ENCODE measurements at places on chromosomes 1 and 21.
A peak's percentile ranks its signal among the peaks of the same experiment; 100 is the strongest.

DNA sequence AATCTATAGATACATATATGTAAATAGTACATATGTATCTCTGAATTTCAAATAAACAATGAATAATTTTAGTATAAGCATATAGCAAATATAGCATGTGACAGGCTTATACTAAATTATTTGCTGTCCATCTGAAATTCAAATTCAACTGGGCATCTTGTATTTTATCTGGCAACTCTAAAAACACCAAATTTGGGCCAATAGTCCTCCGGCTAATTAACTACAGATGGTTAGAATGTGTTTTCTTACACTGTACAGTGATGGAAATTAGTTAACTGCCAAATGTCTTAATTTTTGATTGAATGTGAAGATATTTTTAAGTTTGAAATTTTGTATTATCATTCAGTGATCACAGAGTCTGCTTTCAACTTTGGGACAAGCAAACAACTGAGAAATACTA lies 30.7 kb downstream of the KCNJ15 start:
- no peak for DNase-seq

- no peak for DNase-seq
Observed at GRCh38 chr1:87399701-87400100, 71.0 kb downstream of the LMO4 start.

- peak; percentile 93 for DNase-seq
Observed at GRCh38 chr1:51661081-51661518, 44.2 kb downstream of the OSBPL9 start.

GRCh38 chr1:166859597-166859996 lies 16.5 kb downstream of the TADA1 start:
- no peak for DNase-seq

GRCh38 chr1:180916771-180917170 lies 4.1 kb downstream of the KIAA1614 start:
- no peak for DNase-seq

DNA sequence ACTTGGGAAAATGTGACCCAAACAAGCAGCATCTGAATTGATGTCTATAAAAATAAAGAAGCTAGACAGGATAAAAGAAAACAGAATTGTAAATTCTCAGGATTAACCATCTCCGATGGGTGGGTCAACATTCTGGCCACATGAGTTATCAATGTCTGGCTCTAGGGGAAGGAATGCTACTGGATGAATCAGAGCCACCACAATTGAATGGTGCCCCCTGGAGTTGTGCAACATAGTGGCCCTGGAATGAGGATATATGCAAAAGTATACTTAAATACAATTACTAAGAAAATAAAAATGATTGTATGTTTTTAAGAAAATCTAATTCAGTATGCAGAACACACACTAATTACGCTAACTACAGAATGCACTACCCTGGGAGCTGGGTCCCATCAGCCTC lies 185.6 kb downstream of the TGFBR3 start:
- peak; percentile 69 for DNase-seq

DNA sequence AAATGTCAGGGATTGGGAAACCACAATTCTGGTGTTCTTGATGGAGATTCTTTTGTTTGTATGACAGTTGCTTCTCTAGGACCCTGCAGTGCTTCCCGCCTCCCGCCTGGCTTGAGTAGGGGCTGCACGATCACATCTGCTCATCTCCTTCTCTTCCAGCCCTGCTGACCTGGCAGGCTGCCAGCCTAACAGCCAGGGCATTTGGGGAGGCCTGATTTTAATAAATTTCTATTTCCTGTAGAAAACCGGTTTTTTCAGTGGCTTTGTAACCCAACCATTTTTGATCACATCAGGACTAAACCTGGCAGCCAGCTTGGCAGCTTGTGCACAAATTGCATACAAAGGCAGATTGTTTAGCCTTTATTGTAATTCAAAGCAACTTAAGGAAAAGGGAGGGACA lies 78.9 kb downstream of the UBE2U start:
- no peak for DNase-seq

GRCh38 chr1:193520472-193520871 lies 334.1 kb upstream of the B3GALT2 start:
- no peak for DNase-seq

DNA sequence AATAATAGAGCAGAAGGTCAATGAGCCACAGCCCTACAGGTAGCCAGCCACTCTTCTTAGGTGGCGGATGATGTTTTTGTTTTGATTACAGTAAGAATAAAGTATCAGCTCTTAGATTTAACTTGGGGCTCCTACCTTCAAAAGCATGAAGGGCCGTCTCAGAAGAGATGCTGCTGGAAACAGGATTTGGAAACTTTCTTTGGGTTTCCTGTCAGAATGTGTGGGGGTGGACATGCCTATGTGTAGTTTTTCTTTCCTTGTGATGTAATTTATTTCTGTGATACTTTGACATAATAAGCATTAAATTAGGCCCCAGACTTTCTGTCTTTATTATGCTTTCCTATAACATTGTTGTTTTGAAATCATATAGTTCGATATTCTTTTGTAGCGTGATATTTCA lies 1.5 kb downstream of the RAP1A start:
- peak; percentile 60 for DNase-seq

GRCh38 chr21:32772281-32773047 lies 909 bp upstream of the PAXBP1 start:
- peak; percentile 72 for DNase-seq

- DNase-seq: peak; percentile 42
Observed at GRCh38 chr1:2046174-2046917, 3.9 kb upstream of the PRKCZ start.

GRCh38 chr1:7984811-7985210 lies 23.3 kb downstream of the PARK7 start:
- no peak for DNase-seq

GRCh38 chr1:29470788-29471119 lies 234.4 kb downstream of the PTPRU start:
- DNase-seq: no peak

- DNase-seq: peak; percentile 31
Observed at GRCh38 chr1:42311138-42311537, 23.9 kb downstream of the FOXJ3 start.

DNA sequence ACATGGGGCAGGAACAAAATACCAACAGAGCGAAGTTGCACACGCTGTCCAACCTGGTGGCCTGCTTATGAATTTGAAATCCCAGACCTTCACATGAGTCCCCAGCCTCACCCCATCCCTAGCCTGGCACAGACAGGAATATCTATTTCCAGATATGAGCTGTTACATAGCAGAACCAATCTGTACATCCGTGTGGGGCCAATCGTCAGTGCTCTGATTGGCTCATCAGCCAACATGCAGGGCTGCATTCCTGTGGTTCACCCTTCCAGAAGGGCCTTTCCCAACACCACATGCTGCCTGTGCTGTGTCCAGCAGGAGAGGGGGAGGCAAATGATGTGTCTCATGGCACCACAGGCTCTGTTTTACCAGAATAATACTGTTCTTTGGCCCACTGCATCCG lies 31.3 kb downstream of the CCN1 start:
- DNase-seq: peak; percentile 98

GRCh38 chr1:65049941-65050713 lies 83.8 kb upstream of the JAK1 start:
- no peak for DNase-seq

GRCh38 chr1:236400061-236400603 lies 6.0 kb downstream of the EDARADD start:
- no peak for DNase-seq

- peak; percentile 47 for DNase-seq
Observed at GRCh38 chr21:17793246-17794123, 25.7 kb downstream of the C21orf91 start.

GRCh38 chr1:197876894-197877293 lies 25.5 kb upstream of the C1orf53 start:
- no peak for DNase-seq

- DNase-seq: no peak
Observed at GRCh38 chr1:172531412-172532182, 1.4 kb upstream of the SUCO start.

DNA sequence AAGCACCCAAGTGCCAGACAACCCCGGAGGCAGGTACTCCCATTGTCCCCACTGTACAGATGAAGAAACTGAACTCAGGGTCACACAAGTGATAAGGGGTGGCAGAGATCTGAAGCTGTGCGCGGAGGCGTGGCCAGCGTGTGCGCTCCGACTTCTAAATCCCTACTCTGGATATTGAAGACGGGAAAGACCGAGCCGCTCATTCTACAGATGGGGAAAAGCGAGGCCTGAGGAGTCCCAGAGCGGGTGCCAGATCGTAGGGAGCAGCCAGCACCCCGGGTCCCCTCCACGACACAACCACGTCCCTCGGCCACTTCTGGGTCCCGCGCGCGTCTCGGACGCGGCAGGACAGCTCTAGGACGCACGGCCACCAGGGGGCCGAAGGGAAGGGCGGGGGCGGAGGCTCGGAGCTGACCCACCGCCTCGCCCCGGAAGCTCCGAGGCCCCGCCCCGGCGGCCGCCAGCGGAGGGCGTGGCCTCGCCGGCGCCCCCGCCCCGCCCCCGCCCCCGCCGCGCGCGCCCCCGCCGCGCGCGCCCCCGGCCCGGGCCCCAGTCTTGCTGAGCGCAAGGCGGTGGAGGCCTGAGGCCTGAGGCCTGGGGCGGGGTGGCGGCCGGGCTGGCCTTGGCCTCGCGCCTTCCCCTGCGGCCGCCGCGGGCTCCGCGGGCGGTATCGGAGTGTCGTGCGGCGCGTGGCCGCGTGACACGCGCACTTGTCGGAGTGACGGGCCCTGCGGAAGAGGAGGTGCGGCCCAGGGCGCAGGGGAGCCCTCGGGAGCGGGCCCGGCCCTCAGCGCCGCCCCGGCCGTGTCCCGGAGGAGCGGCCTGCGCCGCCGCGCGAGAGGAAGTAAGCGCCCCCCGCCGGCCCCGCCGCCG lies at the start of gene H6PD:
Gene H6PD, plus strand, starts transcription at position 552 of the 873 bp plus-strand sequence. CDS start 10,161 bp downstream, outside the sequence.
- DNase-seq: peak; percentile 96

DNA sequence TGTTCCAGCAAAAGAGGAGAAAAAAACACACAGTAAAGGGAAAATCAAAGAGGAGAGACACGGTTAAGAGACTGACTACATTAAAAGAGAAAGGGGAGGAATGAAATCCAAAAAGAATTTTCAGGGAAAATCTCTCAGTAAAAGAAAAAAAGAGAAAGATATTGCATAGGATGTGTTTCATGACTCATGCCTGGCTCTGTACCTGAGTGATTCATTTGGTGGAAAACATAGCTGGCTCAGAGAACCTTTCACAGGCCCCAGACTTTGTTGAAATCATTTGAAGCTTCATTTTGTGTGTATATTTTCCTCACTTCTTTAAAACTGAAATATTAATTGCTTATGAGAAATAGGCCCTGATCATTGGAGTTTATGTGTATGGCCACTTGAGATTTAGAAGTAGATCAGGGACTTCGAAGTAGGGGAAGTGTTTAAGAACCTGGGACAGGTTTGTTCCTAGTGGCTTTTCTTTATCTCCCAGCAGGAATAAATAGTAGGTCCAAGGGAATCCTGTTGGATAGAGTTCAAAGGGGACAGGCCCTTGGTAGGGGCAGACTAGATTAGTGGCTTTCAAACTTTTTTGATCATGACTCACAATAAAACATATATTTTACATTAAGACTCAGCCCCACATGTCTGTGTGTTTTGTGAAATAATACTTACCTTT lies 239.1 kb upstream of the SGIP1 start:
- peak; percentile 79 for DNase-seq

- peak; percentile 61 for DNase-seq
Observed at GRCh38 chr1:27357281-27358037, 9.3 kb downstream of the MAP3K6 start.

- DNase-seq: peak; percentile 97
Observed at GRCh38 chr1:230084408-230085177, 17.6 kb downstream of the GALNT2 start.

- DNase-seq: no peak
Observed at GRCh38 chr1:5959667-5960230, 32.5 kb downstream of the NPHP4 start.

- DNase-seq: no peak
Observed at GRCh38 chr1:15106608-15107007, 46.9 kb upstream of the TMEM51 start.

DNA sequence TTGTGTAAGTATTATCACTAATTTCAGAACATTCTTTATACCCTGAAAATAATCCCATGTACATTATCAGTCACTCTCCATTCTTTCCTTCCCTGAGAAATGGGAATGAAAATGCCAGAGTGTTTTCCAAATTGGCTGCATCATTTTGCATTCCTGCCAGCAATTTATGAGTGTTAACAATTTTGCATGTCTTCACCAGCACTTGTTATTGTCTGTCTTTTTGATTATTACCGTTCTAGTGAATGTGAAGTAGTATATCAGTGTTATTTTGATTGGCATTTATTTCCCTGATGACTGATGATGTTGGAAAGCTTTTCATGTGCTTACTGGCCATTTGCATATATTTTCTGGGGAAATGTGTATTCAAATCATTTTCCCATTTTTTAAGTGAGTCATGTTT lies 71.9 kb downstream of the PCBP3 start:
- no peak for DNase-seq

DNA sequence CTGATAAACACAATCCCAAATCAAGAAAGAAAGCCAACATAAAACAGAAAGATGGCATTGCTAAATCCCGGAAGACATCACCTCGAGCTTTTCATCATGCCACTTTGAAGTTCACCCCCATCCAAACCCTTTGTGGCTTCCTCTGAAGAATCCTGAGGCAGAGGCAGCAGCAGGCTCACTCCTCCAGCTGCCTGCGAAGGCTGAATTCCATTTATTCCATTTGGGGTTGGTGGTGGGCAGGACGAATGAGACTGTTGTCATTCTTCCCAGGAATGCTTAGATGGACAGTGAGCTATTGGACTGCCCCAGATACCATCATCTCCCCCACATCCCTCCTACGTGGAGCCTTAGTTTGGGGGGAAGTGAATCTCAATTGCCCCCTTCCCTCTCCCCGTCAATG lies 437.5 kb downstream of the SMYD3 start:
- no peak for DNase-seq
